ENCODE measurements at places on chromosomes 16 and 17. TPM values are rescaled to one million over a fixed set of nuclear protein-coding genes. Genes with fewer than 3 reads are reported as not detected.

The CAVIN1 gene
- 47.7 TPM for total RNA-seq

The LPO gene
- not detected for total RNA-seq

The PPL gene
- total RNA-seq, result 10.8 TPM

The KRT28 gene
- total RNA-seq, result not detected

The CLEC3A gene
- not detected for total RNA-seq

The CACNG5 gene
- total RNA-seq, result not detected

DNA sequence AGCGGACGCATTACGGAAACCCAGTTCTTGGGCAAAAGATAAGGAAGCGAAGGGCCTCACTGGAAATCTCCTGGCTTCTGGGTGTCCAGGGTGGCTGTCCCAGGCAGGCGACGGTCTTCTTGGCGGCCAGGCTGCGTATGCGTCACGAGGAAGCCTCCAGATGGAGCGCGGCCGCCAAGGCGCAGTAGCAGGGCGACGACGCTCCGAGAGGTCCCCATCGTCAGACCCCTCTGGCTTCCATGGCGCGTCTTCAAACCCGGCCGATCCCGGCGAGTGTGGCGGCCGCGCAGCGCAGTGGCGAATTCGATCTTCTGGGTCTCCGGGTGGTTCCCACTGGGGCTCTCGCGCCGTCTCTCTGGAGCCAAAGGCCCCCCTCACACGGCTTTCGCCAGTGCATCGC lies 13.8 kb upstream of the ANKRD40CL start:
- H3K4me1 ChIP-seq, result no peaks in the 10 kb centered on the region
- no peak overlapping the region for H3K4me3 ChIP-seq
- no peaks in the 10 kb centered on the region for H3K27me3 ChIP-seq
- H3K36me3 ChIP-seq, result no peaks in the 10 kb centered on the region
- H3K27ac ChIP-seq, result no peak overlapping the region
- no peak for DNase-seq

DNA sequence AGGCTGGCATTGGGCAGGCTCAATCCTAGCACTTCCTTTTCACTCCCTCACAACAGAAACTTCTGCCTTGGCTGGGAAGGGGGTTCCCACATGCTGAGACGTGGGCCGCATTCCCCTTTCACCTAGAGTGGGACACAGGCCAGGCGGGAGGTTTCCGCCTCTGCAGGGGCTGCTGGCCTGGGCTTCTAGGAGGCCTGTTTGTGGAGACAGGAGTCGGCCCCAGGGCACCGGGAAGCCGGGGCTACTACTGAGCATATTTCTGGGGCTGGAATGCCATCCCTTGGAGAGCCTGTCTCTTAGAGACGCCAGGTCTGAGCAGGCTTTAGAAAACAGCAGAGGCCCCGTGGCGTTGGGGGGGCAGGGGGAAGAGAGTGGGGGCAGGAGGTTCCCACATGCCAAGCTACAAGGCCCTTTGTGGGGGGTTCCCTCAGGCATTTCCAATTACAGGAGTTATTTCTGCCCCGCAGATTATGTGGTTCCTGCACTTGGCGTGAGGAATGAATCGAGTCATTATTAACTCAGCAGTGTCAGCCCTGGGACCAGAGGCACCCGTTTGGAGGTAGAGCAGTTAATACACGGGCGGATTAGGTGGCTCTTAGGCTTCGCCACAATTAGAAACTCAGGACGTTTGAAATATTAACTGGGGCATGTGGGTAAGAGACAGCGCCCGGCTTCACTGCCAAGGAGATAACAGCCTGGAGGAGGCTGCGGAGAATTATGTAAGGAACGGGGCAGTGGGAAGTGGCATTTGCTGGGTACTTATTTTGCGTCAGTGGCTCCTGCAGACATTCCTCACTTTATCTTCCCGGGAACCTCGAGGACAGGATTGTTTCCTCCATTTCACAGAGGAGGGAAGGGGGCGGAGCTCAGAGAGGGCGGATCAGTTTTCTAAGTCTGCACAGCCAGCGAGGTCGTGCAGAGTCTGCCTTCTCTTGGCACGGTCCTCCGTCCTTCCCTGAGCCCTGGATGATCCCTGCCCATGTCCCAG lies 162.5 kb downstream of the MAF start:
- H3K36me3 ChIP-seq, result no peaks in the 10 kb centered on the region
- H3K27ac ChIP-seq, result no peak overlapping the region
- H3K4me3 ChIP-seq, result no peak overlapping the region
- peak; percentile 12 for DNase-seq
- no peaks in the 10 kb centered on the region for H3K27me3 ChIP-seq

DNA sequence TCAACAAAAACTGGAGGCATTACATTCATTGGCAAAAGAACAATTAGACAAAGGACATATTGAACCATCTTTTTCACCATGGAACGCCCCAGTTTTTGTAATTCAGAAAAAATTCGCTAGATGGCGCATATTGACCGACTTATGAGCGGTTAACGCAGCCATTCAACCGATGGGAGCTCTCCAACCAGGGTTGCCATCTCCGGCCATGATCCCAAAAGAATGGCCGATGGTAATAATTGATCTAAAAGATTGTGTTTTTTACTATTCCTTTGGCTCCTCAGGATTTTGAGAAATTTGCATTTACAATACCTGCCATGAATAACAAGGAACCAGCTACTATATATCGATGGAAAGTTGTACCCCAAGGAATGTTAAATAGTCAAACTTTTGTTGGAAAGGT lies 21.4 kb downstream of the ALOX15B start:
- H3K4me3 ChIP-seq, result no peak overlapping the region
- no peaks in the 10 kb centered on the region for H3K4me1 ChIP-seq
- H3K36me3 ChIP-seq, result no peaks in the 10 kb centered on the region

GRCh38 chr17:79258041-79258440 lies 183.4 kb downstream of the ENGASE start:
- H3K27ac ChIP-seq, result no peak overlapping the region
- H3K4me1 ChIP-seq, result no peaks in the 10 kb centered on the region
- no peaks in the 10 kb centered on the region for H3K36me3 ChIP-seq
- H3K4me3 ChIP-seq, result no peak overlapping the region

DNA sequence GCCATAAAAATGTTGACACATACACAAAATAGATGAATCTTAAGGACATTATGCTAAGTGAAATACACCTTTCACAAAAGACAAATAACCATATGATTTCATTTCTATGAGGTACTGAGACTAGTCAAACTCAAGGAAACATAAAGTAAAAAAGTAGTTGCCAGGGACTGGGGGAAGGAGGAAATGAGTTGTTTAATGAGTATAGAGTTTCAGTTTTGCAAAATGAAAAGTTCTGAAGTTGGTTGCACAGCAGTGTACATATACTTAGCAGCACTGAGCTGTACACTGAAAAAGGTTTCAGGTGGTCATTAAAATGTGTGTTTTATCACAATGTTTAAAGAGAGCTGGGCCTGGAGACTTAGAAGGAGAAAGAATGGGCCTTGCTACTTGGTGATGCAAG lies 4.7 kb upstream of the SLC13A2 start:
- no peaks in the 10 kb centered on the region for H3K36me3 ChIP-seq
- no peak for DNase-seq
- H3K4me1 ChIP-seq, result peaks cover 38% of the 10 kb centered on the region
- H3K27ac ChIP-seq, result no peak overlapping the region
- H3K4me3 ChIP-seq, result no peak overlapping the region
- no peaks in the 10 kb centered on the region for H3K27me3 ChIP-seq

- H3K27me3 ChIP-seq, result no peaks in the 10 kb centered on the region
- no peak for DNase-seq
- no peaks in the 10 kb centered on the region for H3K36me3 ChIP-seq
- H3K27ac ChIP-seq, result no peak overlapping the region
- no peak overlapping the region for H3K4me3 ChIP-seq
Observed at GRCh38 chr17:41340494-41340893, 10.1 kb downstream of the KRT33A start.

DNA sequence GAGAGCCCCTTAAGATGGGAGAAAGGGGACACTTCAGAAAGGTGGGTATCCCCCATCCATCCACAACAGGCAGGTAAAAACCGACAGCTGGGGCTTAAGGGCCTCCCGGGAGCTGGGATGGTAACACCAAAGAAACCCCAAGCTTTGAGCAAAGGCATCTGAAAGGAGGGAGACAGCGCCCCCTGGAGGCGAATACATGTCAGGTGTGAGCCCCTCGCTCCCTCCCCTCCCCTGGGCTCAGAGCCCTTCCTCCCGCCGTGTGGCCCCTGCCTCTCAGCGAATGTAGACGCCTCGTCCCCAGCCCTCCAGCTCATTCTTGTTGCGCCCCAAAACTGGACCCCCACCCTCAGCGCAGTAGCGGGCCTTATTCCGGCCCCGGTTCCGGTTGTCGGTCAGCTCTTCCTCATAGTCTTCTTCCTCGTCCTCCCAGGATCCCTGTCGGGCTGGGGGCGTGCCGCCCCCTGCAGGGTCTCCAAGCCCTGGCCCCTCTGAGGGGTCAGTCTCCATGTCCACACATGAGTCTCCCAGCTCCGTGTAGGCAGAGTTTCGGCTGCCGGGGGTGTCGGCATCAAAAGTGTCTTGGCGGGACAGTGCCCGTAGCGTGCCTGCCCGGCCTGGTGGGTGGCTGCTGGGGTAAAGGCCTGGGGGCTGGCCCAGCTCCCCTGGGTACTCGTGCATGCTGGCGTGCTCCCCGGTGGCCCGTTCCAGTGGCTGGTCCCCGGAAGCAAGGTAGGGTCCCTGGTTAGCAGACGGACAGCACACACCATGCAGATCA lies 9.1 kb upstream of the ARL5C start:
- no peaks in the 10 kb centered on the region for H3K27me3 ChIP-seq
- no peaks in the 10 kb centered on the region for H3K4me1 ChIP-seq
- no peaks in the 10 kb centered on the region for H3K36me3 ChIP-seq
- no peak overlapping the region for H3K27ac ChIP-seq
- DNase-seq, result peak; percentile 90

Data from cardiac muscle cell (in vitro differentiated cells and primary cell).